ENCODE measurements at places on chromosomes 3 and 15.

DNA sequence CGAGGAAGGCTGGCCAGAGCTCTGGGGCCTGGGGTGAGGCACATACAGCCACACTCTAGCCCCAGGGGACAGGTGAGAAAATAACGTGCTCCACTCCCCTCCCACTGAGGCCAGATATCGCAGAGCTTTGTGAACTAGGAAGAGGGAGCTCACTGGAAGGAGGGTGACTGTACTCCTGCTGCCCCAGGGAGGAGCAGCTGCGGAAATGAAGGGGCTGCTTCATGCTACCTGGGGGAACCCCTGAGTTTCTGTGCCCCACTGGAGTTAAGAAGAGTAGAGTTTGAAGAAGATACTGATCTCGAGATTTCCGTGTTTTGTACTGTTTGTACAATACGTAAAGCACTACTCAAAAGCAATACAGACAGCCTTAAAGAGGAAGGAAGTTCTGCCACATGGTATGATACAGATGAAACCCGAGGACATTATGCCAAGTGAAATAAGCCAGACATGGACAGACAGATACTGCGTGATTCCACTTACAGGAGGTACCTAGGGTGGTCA lies 44.6 kb downstream of the CMTM6 start:
- no peak for DNase-seq

- peak; percentile 25 for DNase-seq
These were observed 44.8 kb downstream of the KBTBD12 start for GRCh38 chr3:127959873-127960272.

- DNase-seq, result no peak
These were observed 31.6 kb upstream of the ZNF770 start for GRCh38 chr15:35019404-35020327.

DNA sequence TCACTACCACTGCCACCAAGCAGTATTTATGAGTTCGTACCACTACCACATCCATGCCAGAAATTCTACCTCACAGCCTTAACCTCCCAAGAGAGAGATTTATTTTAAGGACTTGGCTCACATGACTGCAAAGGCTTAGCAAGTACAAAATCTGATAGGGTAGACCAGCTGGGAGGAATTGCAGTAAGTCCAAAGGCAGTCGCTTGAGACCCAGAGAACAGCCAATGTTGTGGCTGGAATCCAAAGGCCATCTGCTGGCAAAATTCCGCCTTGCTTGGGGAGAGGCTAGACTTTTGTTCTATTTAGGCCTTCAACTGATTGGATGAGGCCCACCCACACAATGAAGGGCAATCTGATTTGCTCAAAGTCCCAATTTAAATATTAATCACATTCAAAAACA lies 101.4 kb upstream of the STT3B start:
- no peak for DNase-seq

- DNase-seq, result no peak
These were observed 327.5 kb downstream of the UACA start for GRCh38 chr15:70435872-70436271.

DNA sequence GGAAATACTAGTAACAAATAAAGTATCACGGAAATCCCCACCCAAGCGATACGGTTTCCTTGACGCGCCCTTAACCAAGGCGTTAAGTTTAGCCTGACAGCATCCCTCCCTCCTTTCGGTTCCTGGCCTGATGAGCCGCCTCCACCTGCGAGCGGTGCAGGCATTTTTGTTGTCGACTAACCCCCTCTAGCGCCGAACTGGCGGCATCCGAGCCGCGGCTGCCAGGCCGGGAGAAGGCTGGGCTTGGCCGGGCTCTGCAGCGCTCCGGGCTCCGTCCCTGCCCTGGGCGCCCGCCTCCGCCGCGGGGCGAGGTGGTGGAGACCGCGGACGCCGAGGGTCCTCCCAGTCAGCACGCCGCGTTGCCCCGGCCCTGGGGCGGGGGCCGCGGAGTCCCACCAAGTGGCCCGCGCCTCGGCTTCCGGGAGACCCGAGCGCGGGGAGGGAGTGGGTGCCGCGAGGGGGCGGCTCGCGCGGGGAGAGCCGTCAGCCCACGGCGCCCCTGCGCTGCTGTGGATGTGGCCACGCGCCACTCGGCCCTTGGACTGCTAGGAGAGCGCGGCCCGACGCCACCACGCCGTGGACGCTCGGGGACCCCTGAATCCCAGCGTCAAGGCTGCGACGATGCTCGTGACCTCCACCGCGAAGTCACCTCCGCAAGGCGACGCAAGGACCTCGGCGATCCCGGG lies 1.1 kb upstream of the EPHA6 start:
- peak; percentile 54 for DNase-seq

GRCh38 chr15:94081829-94082228 lies 149.5 kb upstream of the MCTP2 start:
- DNase-seq, result no peak

GRCh38 chr3:165523801-165524200 lies 313.4 kb downstream of the BCHE start:
- no peak for DNase-seq

- no peak for DNase-seq
These were observed 282.4 kb downstream of the NR2F2 start for GRCh38 chr15:96612917-96613316.
